ENCODE measurements at places on chromosomes 1 and 21. TPM values are rescaled to one million over a fixed set of nuclear protein-coding genes. Genes with fewer than 3 reads are reported as not detected.
A peak's percentile ranks its signal among the peaks of the same experiment; 100 is the strongest.

Gene PGM1
- total RNA-seq, result 3.6 TPM

Gene SH2D2A
- 0.86 TPM for total RNA-seq

DNA sequence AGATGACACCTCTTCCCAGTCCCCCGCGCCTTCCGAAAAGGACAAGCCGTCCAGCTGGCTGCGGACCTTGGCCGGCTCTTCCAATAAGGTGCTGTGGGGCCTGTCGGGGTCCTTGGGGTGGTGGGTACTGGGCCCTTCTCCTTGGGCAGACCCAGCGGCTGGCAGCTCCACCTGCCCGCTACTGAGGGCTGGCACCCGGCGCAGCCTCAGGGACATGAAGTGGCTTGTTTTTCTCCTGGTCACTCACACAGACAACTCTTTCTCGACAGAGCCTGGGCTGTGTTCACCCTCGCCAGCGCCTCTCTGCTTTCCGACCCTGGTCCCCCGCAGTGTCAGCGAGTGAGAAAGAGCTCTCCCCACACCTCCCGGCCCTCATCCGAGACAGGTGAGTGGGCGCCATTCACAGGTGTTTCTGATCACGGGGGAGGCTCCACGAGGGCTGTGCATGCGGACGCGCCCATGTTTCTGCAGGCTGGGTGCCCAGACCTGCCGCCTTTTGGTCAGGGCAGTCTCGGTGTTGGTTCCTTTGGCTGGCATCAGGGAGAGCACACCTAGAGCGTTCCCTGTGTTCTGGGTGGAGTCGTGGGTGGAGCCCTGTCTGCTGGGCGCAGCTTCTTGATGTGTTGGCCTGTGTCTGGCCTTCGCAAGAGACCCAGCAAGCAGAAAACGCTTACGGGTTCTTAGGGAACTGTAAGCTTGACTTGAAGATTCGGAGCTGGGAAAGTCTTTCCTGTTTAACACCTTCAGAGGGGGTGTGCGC, 75.1 kb downstream of the SKI start:
- no peak for DNase-seq

GRCh38 chr1:174971902-174972301, 27.8 kb upstream of the CACYBP start:
- no peak for DNase-seq

DNA sequence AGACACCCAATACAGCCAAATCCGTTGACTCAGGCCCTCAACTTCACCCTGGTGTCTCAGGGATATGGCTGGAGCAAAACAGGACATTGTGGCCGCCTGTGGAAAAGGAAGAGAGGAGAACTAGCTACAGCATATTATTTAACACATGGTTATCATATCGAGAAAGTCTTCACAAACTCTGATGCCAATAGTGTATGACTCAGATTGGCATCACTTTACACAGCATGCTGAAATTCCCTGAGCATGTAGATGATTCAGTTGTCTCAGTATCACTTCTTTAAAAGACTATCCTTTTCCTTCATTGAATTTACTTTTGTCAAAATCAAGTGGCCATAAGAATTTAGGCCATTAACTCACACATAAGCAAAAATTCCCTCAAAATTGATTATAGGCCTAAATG, 20.1 kb downstream of the HSD3B2 start:
- DNase-seq, result no peak

Gene ZFP69
- total RNA-seq, result 5.0 TPM

- DNase-seq, result no peak
Observed at GRCh38 chr1:203197625-203198024, 11.1 kb upstream of the CHI3L1 start.

- no peak for DNase-seq
Observed at GRCh38 chr1:73306899-73307555, 890.9 kb downstream of the LRRIQ3 start.

Gene SAMD11
- total RNA-seq, result 46.2 TPM

GRCh38 chr1:20830378-20830777, 43.3 kb upstream of the HP1BP3 start:
- no peak for DNase-seq

Gene CRP
- total RNA-seq, result not detected

GRCh38 chr1:58781541-58782177, 2.2 kb downstream of the JUN start:
- peak; percentile 71 for DNase-seq

Gene ADCY10
- total RNA-seq, result 0.07 TPM

- no peak for DNase-seq
Observed at GRCh38 chr21:40947713-40948112, 100.8 kb upstream of the DSCAM start.

Gene SPRR5
- total RNA-seq, result not detected

Gene RORC
- total RNA-seq, result not detected

DNA sequence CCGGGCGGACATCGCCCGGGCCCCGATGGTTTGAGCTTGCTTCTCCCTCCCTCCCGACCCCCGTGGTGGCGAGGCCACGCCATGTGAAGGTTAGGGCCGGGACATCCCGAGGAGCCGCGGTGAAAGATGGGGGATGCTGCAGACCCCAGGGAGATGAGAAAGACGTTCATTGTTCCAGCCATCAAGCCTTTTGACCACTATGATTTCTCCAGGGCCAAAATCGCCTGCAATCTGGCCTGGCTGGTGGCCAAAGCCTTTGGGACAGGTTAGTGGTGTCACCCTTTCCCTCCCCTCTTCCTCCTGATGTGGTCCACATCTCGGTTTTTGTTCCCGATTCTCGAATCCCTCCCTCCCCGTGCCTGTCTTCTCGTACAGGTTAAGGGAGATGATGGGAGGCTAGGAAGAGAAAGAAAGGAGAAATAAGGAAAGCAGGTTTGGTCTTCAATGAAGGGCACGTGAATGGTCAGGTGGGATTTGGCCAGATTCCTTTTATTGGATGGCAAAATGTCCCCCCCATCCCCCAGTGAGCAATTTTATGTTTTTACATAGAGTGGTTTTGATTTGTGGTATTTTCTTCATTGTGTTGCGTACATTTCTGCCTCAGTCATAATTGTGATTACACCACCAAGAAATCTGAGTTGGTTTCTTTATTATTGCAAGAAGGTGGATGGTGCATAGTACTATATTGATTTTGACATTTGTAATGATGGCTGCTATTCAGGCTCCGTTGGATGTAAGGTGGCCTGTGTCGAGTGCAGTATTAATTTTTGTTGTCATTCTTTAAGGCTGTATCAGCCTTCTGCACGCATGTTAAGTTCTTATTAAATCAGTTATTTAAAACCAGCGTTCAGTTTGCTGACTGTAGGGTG, 1.2 kb downstream of the CAMSAP2 start:
- no peak for DNase-seq

DNA sequence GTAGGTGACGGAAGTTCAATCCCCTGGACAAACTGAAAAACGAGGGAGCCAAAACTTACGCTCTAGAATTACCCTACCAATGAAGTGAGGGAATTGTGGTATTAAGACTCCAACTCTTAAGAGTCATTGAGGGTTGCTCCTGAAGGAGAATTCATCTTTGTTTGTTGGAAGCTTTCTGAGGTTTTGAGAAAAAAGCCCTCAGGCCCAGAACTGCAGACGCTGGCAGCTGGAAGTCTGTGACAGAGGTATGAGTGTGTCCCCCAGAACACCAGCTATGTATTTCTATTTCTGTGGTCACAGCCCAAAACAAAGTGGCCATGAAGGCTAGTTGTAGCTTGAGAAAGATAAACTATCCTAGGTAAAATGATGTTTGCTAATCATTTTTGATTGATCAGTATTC, 438.8 kb upstream of the B3GALT2 start:
- DNase-seq, result no peak

- DNase-seq, result no peak
Observed at GRCh38 chr1:154712166-154712810, 104.3 kb upstream of the ADAR start.

Gene HAO2
- not detected for total RNA-seq

Gene ATAD3C
- total RNA-seq, result 10.2 TPM

DNA sequence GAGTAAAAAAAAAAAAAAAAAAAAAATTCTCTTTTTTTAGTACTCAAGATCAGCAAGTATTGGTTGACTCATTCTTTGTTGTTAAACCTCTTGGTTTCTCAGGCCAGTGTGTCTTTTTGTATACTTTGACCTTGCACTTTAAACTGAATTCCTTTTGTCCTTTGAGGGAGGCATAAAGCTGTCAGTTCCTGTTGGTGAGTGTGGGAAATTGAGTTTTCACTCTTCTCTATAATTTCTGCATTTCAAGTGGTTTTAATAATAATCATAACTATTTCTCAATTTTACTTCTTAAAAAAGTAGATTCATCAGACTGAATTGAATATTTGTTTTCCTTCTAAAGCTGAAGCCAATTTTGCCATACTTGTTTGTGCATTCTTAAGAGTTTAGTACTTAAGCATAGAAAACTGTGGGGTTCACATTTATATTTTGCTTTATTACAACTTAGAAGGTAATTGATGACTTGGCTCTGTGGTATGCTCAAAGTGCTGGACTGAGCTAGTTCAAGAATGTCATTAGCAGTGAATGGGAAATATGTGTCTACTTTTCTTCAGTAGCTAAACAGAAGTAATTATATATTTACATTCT, 43.4 kb downstream of the ITSN1 start:
- no peak for DNase-seq

GRCh38 chr1:30842697-30843354, 65.7 kb downstream of the SDC3 start:
- DNase-seq, result no peak

Gene ILDR2
- total RNA-seq, result 0.56 TPM

- DNase-seq, result no peak
Observed at GRCh38 chr1:153312570-153313186, at the start of gene PGLYRP3. PGLYRP3 (minus strand) TSS chr1:153312952; CDS start chr1:153310665, 2,287 bp downstream.

DNA sequence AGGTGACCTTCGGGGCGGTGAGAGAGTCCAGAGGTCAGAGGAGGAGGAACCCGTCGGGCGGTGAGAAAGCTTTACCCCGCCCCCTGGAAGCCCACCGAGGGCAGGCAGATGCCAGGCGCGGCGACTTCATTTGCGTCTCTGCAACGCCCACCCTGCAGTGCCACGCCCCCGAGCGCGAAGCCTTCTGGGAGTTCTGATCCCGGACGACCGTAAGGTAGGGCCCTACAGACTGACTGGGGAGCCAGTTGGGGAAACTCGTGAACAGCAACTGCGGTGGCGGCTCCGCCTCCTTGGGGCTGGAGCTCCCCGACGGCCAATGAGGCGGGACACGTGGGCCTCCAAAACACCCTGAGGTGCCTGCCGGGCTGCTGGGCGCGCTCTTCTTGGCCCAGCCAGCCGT, 46.0 kb upstream of the EDARADD start:
- DNase-seq, result no peak

- DNase-seq, result no peak
Observed at GRCh38 chr1:245549996-245550719, 395.4 kb downstream of the KIF26B start.

DNA sequence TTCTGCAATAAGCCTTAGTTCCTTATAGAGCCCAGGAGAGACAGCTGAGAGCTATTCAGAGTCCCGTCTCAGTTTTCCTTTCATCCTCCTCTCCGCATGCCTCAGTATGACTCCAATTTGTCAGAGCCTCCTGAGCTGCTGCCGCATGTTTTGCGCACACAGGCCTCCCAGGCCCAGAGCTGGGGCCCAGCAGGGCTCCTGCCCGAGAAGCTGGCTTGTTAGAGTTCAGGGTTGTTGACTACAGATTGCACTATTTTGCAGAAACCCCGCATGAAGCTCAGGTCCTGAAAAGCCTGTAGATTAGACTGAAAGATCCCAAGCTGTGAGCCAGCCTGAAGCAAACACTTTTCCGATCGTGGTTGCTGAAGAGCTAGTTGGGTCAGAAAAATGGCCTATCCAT, 51.5 kb downstream of the IGSF5 start:
- DNase-seq, result no peak

Gene NUDT4B
- not detected for total RNA-seq

Gene TRAF3IP3
- not detected for total RNA-seq

- DNase-seq, result no peak
Observed at GRCh38 chr1:201715351-201715750, 113.6 kb upstream of the IPO9 start.

DNA sequence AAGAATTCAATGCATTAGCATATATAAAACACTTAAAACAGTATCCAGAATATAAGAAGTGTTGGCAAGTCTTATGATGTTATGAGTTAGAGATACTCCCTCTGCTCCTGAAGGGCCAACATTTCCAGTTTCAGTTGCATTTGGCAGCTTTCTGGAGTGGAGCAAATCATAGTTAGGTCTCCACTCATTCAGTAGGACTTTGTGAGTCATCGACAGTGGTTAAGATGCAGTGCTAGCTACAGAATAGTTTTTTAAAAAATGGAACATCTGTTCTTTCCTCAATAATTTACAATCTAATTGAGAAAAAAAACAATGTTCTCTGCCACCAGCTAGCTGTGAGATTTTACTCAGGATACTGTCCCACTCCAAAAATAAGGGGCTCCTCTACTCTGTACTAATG, 389.1 kb downstream of the HLX start:
- DNase-seq, result no peak

DNA sequence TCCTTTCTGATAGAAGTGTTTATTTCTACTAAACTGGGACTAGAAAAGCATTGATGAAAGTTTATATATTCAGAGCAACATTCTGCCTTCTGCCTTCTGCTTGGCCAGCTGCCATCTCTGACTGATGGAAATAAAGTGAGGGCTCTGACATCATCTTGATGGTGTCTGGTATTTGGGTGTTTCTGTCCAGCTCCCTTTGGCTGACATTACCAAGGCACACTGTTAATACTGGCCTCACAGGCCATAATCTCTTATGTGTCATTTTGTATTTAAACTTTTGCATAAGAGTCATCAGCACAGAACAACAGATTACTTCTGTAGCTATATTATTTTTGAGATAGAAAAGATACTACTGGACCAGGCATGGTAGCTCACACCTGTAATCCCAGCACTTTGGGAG, 216.9 kb downstream of the RYR2 start:
- peak; percentile 28 for DNase-seq

Gene LEMD1
- 2.0 TPM for total RNA-seq

GRCh38 chr1:70819785-70820184, 227.8 kb downstream of the PTGER3 start:
- DNase-seq, result no peak

GRCh38 chr1:6554907-6555778, at the start of gene TAS1R1:
TAS1R1 (plus strand) TSS chr1:6555307; CDS start chr1:6555374, 67 bp downstream.
- DNase-seq, result no peak

- no peak for DNase-seq
Observed at GRCh38 chr1:30418939-30419720, 304.3 kb downstream of the MATN1 start.

Gene NTMT2
- total RNA-seq, result not detected

GRCh38 chr1:110540891-110541685, 22.1 kb upstream of the KCNA10 start:
- no peak for DNase-seq

- no peak for DNase-seq
Observed at GRCh38 chr1:107776900-107777663, 187.9 kb downstream of the VAV3 start.

Gene BCL2L15
- 1.8 TPM for total RNA-seq

Gene DMBX1
- not detected for total RNA-seq

Gene SEMA6C
- total RNA-seq, result 119 TPM

GRCh38 chr1:59516881-59517280, 220.0 kb downstream of the FGGY start:
- no peak for DNase-seq
